Activated CD4-positive, alpha-beta T cell treated with anti-CD3 and anti-CD28 coated beads, Interleukin-2, amount 50 U/mL, for 48 hours (primary cell): ENCODE measurements at places on chromosomes 16 and 17.

DNA sequence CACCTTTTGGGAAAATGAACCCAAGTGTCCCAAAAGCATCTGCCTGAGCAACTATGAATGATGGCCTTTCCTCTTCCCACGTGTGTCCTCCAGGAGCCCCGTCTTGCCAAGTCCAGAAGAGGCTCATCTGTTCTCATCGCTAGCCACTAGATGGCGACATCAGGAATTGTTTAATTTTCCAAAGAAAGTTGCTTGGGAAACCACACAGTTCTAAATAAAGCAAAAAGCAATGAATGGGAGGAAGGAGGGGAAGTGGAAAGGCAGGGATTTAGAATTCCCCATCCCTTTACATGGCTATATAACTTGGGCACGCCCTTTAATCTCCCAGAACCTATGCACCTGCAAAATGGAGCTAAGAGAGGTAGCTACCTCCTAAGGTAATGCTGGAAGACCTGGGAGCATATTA is 9.0 kb upstream of the CDH5 start:
- peak; percentile 27 for DNase-seq

DNA sequence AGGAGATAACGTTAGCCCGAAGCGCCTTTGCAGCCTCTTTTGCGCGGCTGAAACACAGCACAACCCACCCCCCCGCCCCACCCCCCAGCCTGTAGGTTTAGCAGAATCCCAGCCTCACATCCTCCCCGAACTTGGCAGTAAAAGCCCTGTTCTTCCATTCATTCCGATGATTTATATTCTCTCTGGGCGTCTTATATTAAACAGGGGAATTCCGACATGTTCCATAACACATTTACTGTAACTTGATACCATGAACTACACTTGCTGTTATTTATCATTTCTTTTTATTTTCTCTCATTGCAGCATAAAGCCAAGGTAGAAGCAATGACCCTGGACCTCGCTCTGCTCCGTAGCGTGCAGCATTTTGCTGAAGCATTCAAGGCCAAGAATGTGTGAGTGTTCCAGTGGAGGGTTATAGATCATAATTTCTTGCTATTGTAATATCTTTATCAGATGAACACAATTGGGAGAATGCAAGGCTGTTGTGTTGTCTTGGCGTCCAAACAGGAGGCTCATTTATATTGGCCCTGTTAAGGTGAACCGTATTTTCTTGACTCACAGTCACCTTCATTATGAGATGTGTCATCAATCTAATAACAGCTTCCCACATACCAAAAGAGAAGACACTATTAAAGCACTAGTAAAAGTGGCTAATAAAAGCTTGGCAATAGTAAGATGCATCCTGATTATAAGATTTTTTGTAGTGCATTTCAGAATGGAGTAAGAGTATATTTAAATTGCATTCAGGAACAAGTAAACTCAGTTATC is 287.3 kb downstream of the WWOX start:
- DNase-seq: no peak

- no peak for DNase-seq
Observed at GRCh38 chr17:43353393-43353792, 45.4 kb upstream of the ARL4D start.

DNA sequence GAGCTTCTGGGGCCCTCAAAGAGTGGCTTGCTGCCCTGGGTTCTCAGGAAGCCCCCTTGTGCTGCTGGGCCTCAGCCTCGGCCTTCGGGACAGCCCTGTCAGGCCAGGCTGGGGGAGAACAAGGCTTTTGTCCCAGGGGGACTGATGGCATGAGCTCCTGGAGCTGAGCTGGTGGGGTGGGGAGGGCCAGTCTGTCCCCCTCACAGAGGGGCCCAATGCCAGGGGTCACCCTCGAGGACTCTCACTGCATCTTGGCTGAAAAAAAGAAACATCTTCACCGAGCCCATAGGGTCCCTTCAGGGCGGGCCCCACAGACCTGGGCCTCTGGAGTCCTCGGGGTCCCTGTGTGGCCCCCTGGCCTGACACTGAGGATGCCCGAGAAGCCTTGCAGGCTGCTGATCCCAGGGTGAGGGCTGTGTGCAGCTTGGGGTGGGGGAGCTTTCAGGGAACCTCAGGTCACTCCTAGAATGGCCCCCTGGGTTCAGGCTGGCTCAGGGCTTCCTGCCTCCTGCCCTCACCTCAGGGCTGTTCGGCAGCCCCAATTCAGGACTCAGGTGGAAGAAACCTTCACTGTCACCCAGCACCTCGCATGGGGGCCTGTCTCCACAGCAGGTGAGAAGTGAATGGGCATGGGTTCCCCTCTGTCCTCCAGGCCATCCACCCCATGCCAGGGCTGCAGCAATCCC is 90.5 kb downstream of the TNFRSF13B start:
- DNase-seq: no peak

- DNase-seq: no peak
Observed at GRCh38 chr16:71536752-71537499, 10.7 kb downstream of the CHST4 start.

DNA sequence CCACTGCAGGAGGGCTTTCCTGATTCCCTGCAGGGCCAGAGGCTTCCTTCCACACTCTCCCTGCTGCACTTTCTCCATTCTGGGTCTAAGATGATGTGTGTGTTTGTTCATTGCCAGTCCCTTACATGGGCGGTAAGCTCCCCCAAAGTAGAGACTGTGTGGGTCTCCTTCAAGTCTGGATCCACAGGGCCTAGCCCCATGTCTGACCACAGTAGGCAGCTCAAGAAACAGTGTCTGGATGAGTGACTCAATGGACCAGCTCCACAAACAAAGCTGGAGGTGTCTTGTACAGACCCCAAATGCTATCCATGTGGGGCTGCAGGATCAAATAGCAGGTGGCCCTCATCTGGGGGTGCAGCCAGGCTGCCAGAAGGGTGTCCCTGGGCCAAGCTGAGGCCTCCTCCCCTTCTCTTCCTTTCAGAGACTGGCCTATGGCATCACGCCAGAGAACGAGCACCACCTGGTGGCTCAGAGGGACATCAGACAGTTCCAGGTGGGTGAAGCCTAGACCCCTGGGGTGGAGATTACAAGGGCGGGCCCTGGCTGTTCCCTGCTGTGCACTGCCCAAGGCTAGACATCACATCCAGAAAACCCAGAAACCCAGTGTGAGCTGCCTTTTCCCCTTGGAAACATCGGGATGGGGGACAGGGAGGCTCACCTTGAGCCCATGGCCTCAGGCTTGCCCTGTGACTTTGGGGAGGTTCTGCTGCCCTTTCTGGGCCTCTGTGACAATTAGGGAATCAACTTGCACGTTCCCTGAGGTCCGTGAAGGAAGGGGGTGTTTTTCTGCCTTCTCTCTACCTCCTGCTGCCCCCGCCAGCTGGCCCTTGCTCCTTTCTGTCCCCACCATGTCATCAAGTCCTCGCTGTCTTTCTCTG is 45.9 kb downstream of the SLC6A2 start:
- DNase-seq: peak; percentile 53

DNA sequence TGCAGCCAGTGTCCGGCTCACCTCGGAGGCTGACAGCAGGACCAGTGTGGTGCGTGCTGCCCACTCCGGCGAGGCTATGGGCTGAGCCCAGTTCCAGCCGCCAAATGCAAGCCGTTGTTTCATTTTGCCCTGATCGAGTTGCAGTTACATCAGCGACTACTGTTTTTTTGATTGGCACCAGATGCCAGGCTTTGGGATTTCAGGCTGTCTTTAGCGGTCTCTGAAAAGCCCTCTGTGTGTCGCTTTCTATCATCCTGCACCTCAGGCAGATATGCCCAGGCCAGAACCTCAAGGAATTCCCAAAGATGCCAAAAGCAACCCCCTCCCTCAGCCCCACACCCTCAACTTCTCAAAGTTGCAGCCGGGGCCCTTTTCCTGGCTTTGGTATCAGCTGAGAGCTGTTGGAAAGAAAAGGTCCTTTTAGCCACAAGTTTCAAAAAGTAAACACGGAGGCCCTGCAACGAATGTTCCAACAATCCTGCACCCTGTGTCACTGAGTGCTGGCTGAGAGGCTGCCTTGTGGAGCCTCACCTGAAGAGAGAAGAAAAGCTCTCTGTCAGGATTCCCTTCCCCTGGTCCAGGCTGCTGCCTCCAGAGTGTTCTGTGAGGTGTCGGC is 58.9 kb downstream of the WWP2 start:
- DNase-seq: no peak

GRCh38 chr16:30896261-30896888 is at the start of gene CTF1:
Gene CTF1, plus strand, starts transcription at chr16:30896614. Its CDS starts 30 bp downstream, at chr16:30896644.
- DNase-seq: no peak
